Putamen (tissue), 1 donor: ENCODE measurements at places on chromosomes 5 and 9.

DNA sequence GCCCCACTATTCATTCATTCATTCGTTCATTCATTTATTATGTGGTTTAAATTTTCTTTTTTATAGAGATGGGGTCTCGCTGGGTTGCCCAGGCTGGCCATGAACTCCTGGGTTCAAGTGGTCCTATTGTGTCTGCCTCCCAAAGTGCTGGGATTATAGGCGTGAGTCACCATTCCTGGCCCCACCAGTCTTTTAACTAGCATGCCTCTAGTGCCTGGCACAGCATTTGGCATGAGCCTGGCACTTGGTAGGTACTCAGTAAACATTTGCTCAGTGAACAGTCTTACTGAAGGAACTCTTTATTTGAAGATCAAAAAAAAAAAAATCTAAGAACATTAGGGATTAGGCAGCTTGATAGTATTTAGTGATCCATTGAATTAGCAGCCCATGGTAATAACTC lies 98.1 kb downstream of the KDM4C start:
- DNase-seq = no peak

GRCh38 chr5:67453111-67453905 lies 256.7 kb upstream of the CD180 start:
- no peak for DNase-seq

DNA sequence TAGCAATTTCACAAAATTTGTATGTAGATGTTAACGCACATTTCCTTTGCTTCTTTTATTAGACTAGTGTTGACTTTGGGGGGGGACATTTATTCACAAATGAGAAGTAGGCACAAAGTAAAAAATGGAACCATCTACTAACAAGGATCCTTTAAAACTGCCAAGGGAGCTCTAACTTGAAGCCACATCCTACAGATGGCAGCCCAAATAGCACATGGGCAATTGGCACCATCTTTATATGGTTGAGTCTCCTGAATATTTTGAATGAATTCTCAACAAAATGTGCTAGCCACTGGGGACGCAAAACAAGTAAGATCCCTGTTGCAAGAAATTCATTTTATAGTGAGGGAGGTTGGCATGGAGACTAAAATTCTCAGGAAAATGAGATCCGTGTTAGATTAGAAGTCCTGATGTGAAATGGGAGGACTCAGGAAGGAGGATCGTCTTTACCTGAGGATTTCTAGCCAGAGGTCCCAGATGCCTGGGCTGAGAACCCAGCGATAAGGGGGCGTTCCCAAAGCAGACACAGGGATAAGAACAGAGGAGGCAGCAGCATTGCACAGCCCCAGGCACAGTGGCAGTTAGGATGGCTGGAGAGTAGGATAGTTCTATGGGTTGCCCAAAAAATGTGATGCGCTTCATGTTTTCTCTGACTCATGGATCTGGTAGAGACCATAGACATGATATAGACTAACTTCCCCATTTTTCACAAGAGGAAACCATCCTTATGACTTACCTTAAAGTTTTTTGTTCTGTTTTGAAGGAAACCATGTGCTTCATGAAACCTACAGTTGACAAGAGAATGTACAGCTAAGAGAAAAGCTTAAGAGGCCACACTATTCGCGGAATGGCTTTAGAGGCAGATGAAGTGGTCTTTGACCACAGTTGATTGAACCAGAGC lies 37.4 kb downstream of the C9orf152 start:
- DNase-seq = no peak

DNA sequence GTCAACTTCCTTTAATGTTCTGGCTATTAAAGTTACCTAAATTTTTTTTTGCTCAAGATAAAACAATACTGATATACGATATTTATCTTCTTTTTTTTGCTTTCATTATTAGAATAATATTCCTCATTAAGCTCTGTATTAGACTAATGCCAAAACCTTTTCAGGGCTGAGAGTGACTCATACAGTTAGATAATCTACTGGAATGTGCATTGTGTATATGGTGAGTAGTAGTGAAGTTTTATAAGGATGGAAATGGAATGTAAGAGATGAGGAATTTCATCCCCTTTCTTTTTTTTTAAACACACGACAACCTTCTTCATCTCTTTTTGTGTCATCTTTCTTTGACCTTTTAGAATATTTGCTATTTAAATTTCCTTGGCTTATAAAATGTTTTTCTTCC lies 268.6 kb downstream of the ISL1 start:
- DNase-seq = no peak

GRCh38 chr5:171629628-171630349 lies 155.8 kb upstream of the SMIM23 start:
- no peak for DNase-seq

DNA sequence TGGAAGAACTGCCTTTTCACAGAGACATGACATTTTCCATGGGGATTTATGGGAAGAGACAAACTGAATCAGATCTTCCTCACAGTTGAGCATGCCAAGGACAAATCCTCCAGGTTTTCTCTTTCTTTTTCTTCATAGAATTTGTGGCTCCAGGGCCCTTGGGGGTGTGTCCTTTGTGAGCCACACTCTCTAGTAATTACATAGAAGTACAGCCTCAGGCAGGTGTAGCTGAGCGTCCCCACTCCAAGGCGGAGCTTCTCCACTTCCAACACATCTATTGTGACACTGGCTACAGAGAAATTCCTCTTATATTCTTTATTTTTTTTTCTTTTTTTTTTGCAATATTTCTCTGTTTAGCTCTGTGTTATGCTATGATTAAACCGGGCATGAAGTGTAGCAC lies 420.5 kb upstream of the CD180 start:
- DNase-seq = no peak

DNA sequence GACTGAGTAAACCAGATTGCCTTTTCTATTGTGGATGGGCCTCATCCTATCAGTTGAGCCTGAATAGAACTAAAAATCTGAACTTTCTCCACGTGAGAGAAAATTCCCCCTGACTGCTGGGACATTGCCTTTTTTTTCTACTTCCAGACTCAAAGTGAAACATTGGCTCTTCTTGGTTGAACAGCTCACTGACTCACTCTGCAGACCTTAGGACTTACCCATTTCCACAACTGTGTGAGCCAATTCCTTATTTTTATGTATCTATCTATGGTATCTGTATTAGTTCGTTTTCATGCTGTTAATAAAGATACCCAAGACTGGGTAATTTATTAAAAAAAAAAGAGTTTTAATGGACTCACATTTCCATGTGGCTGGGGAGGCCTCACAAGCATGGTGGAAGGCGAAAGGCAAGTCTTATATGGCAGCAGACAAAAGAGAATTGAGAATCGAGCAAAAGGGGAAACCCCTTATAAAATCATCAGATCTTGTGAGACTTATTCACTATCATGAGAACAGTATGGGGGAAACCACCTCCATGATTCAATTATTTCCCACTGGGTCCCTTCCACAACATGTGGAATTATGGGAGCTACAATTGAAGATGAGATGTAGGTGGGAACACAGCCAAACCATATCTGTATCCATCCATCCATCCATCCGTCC lies 306.7 kb upstream of the SLC24A2 start:
- no peak for DNase-seq

GRCh38 chr9:18060269-18060934 lies 413.6 kb upstream of the ADAMTSL1 start:
- DNase-seq = no peak

- no peak for DNase-seq
Measured at GRCh38 chr9:2255128-2255527, 240.0 kb downstream of the SMARCA2 start.

DNA sequence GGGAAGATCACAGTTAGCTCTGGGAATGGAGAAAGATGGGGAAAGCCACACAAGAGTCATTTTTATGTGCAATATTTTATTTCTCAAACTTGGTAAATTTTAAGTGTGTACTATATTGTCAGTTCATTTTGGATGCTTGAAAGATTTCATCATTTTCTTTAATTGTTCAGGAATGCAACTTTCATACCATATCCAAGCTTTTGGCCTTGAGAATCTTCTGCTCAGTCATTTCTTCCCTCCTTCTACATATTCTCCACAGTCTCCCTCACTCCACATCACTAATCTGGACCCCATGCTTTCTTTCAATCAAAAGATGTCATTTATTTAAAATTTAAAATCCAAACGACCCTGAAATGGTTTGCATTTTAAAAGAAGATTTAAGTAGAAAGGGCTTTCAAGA lies 135.4 kb downstream of the FAM114A2 start:
- no peak for DNase-seq
